Cardiac fibroblast (primary cell): ENCODE measurements at places on chromosomes 13 and 19.

GRCh38 chr13:43835701-43836100 lies 43.8 kb downstream of the CCDC122 start:
- peak; percentile 61 for DNase-seq

GRCh38 chr19:21694171-21694906 lies 73.0 kb downstream of the ZNF100 start:
- DNase-seq, result no peak

- DNase-seq, result no peak
These were observed 9.3 kb upstream of the GTF3A start for GRCh38 chr13:27415116-27415515.

GRCh38 chr19:46466536-46467196 lies 4.7 kb downstream of the PNMA8A start:
- peak; percentile 92 for DNase-seq

DNA sequence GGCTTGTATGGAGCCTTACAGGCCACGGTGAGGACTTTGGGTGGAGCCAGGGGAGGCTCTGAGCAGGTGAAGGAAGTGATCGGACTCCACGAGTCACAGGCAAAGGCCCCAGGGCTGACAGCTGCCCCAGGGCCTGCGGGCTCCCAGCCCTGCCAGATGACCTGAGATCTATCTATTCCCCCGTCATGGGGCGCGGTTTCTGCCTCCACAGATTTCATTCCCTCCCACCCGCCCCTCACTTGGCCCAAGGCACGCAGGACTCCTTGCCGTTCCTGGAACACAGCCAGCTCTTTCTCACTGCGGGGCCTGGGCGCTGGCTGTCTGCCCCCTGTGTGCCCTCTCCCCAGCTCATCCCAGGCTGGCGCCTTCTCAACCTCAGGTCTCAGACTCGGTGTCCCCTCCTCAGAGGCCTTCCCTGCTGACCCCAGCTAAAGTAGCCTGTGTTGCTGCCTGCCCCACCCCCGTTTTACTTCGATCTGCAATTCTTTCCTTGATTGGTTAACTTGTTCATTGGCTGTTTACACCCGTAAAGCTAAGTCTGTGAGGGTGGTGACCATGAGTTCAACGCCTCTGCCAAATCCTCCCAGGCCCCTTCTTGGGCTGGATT lies 13.9 kb upstream of the PAK4 start:
- DNase-seq, result no peak

DNA sequence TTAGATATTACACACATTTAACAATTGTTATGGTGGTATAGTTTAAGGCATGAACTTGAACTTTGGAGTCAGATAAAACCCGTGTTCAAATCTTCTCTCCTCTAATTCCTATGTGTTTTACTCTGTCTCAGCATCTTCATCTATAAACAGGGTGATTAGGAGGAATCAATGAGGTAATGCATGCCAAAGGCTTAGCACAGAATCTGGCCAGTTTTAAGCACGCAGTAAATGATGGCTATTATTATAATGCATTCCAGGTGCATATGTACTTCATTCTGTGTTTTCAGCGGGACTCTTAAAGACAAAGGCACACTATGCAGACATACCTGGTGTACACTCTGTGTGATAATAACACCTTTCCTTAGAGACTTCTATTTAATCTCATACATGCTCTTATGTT lies 88.0 kb upstream of the FRY start:
- DNase-seq, result no peak

DNA sequence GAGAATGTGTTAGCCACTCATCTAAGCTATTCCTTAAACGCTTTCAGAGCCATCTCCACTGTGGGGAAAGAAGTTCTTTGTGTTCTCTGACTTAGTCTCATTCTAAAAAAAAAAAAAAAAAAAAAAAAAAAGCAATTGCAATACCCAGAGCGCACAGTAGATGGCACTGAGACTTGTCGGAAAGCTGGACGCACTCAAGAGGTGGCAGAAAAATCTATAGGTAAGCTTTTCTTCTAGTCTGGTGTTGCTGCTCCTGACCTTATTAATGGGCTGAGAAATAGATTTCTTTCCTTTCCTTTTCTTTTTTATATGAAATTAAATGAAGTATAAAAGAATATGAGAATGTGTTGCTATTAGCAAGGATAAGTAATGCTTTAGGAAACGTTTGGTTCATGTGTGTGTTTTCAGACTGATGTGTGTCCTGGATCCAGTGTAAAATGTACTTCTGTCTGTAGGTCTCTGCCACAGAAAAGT lies 4.7 kb upstream of the GJB2 start:
- peak; percentile 63 for DNase-seq

- no peak for DNase-seq
These were observed 133.5 kb downstream of the DNAJC15 start for GRCh38 chr13:43156916-43157315.

DNA sequence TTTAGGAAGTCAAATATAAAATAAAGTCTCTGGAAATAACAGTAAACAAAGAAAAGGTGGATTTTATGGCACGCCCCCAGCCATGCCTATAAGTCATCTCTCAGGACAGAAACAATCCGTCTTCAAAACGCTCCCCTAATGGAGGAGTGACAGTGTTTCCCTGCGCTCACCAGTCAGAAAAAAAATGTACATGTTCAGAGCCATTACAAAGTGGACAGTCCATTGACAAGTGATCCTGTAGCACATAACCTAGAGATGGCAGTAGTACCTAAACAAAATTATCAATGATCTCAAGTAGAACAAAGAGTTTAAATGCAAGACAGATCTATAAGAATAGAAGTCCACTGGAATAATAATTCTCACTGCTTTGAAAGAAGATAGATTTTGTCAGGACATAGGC lies 891.7 kb upstream of the MIR17HG start:
- DNase-seq, result no peak

GRCh38 chr13:32019612-32020233 lies 11.9 kb upstream of the FRY start:
- DNase-seq, result peak; percentile 89

- peak; percentile 69 for DNase-seq
These were observed 11.6 kb upstream of the ASF1B start for GRCh38 chr19:14147797-14148605.
